ENCODE measurements at places on chromosomes 16 and 17. TPM values are rescaled to one million over a fixed set of nuclear protein-coding genes. Genes with fewer than 3 reads are reported as not detected.

PIPOX gene
- 0.31 TPM for polyA plus RNA-seq

ZP2 gene
- not detected for polyA plus RNA-seq

KCNAB3 gene
- 4.4 TPM for polyA plus RNA-seq

ZNF771 gene
- 20.4 TPM for polyA plus RNA-seq

NPIPA2 gene
- 0.80 TPM for polyA plus RNA-seq

- H3K27me3 ChIP-seq: no peaks in the 10 kb centered on the region
- H3K4me1 ChIP-seq: peaks cover 8% of the 10 kb centered on the region
- no peaks in the 10 kb centered on the region for H3K36me3 ChIP-seq
- no peak overlapping the region for H3K27ac ChIP-seq
Observed at GRCh38 chr17:2893422-2893914, 97.2 kb downstream of the RAP1GAP2 start.

GRCh38 chr16:29745121-29745852 is 503 bp downstream of the C16orf54 start:
- H3K36me3 ChIP-seq: no peaks in the 10 kb centered on the region
- no peak for DNase-seq
- H3K4me3 ChIP-seq: no peak overlapping the region
- H3K27me3 ChIP-seq: no peaks in the 10 kb centered on the region
- no peak overlapping the region for H3K27ac ChIP-seq

- H3K4me1 ChIP-seq: no peaks in the 10 kb centered on the region
- no peak overlapping the region for H3K4me3 ChIP-seq
- no peak overlapping the region for H3K27ac ChIP-seq
- DNase-seq: no peak
- peaks cover 32% of the 10 kb centered on the region for H3K27me3 ChIP-seq
Observed at GRCh38 chr17:28508211-28508724, 2.1 kb downstream of the FOXN1 start.

DNA sequence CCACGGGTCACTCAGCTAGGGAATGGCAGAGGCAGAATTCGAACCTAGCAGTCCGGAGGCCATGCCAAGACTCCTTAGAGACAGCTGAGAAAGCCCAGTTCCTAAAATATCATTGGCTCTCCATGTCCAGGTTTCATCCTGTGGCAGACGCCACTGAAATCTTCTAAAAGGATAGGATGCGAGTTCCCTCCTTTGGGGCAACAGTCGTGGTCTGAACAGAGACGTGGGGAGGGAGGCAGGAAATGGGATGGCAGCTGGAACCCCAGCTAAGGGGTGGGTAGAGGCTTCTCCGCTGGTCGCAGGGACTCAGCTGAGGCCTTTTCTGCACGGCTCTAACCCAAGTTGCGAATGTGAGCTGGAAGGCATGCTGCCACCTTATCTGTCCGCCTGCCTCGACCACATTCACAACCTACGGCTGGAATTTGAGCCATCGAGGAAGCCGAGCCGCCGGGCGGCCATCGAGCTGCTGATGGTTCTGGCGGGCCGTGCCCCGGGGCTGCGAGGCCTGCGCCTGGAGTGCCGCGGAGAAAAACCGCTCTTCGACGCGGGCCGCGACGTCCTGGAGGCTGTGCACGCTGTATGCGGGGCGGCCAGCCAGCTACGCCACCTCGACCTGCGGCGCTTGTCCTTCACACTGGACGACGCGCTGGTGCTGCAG is 1.9 kb upstream of the HSF4 start:
- no peak overlapping the region for H3K27ac ChIP-seq
- H3K4me1 ChIP-seq: 0 out of 2 replicates have a peak, but pooled peaks cover 4% of the 10 kb centered on the region
- DNase-seq: no peak
- H3K27me3 ChIP-seq: no peaks in the 10 kb centered on the region
- no peaks in the 10 kb centered on the region for H3K36me3 ChIP-seq
- no peak overlapping the region for H3K4me3 ChIP-seq
